ENCODE measurements at places on chromosomes 13 and 19. TPM values are rescaled to one million over a fixed set of nuclear protein-coding genes. Genes with fewer than 3 reads are reported as not detected.

- DNase-seq = no peak
Observed at GRCh38 chr13:27289011-27289665, 18.5 kb downstream of the RASL11A start.

CLC gene
- total RNA-seq = 0.94 TPM

- DNase-seq = no peak
Observed at GRCh38 chr13:38419312-38419873, 69.7 kb downstream of the UFM1 start.

GRCh38 chr19:14544977-14545715, 15.8 kb downstream of the TECR start:
- DNase-seq = no peak

GRCh38 chr19:39867133-39867532, 21.0 kb upstream of the FBL start:
- DNase-seq = no peak

GRCh38 chr13:84684048-84684662, 801.9 kb upstream of the SLITRK1 start:
- no peak for DNase-seq

GRCh38 chr13:24630851-24631620, 49.2 kb upstream of the ATP12A start:
- DNase-seq = peak; percentile 33

GRCh38 chr19:2391118-2391725, 31.2 kb downstream of the TMPRSS9 start:
- no peak for DNase-seq

DNA sequence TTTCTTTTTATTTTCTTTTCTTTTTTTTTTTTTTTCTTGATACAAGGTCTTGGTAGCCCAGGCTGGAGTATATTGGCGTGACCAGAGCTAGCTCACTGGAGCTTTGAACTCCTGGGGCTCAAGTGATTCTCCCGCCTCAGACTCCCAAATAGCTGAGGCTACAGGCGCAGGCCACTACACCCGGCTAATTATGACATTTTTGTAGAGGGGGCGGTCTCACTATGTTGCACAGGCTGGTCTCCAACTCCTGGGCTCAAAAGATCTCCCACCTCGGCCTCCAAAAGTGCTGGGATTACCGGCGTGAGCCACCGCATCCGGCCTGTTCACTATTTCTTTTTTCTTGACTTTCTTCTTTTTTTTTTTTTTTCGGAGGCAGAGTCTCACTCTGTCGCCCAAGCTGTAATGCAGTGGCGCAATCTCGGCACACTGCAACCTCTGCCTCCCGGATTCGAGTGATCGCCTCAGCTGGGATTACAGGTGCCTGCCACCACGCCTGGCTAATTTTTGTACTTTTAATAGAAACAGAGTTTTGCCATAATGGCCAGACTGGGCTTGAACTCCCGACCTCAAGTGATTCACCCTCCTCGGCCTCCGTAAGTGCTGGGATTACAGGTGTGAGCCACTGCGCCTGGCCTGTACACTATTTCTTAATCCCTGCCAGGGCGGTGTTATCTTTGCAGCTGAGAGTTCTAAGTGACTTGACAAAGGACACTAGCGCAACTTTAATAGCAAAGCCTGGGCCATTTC, 37.1 kb upstream of the LSM14A start:
- no peak for DNase-seq

GRCh38 chr19:47507924-47508553, 6.8 kb downstream of the NAPA start:
- DNase-seq = no peak

- no peak for DNase-seq
Observed at GRCh38 chr13:97935071-97935470, 18.4 kb upstream of the IPO5 start.

DLL3 gene
- total RNA-seq = not detected

PDCD5 gene
- total RNA-seq = 111 TPM

IGFL3 gene
- total RNA-seq = not detected

ZNF837 gene
- total RNA-seq = 0.54 TPM

GRCh38 chr13:88908961-88909441, 1237.8 kb downstream of the SLITRK5 start:
- no peak for DNase-seq

RABAC1 gene
- 92.0 TPM for total RNA-seq

DNA sequence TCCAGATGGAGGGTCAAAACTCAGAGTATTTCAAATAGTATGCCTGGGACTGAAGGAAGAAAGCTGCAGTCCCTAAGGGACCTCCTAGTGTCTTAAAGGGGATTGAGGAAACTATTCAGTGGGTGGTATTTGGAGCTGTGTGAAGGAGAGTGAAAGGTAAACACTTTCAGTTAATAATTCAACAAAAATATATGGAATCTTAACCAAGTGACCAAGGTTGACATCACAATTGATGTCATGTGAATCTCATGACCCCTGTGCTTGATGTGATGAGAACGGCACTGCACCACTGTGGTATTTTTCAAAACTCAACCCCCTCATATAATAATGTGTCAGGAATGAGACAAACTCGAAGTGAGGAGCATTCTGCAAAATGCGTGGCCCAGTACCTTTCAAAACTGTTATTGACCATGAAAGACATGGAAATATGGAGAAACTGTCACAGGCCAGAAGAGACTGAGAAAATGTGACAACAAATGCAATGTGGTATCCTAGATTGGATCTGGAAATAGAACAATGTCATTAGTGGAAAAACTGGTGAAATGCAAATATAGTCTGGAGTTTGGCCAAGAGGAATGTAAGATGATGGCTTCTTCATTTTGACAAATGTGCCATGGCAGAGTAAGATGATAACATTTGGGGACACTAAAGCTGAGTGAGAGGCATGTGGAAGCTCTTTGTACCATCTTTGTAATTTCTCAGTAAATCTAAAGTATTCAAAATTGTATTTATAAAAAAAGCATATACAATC, 553.9 kb downstream of the RFC3 start:
- DNase-seq = no peak

HS6ST3 gene
- 1.4 TPM for total RNA-seq

SLC10A2 gene
- total RNA-seq = not detected

- DNase-seq = no peak
Observed at GRCh38 chr13:28493740-28494503, 1.0 kb downstream of the FLT1 start.

DNA sequence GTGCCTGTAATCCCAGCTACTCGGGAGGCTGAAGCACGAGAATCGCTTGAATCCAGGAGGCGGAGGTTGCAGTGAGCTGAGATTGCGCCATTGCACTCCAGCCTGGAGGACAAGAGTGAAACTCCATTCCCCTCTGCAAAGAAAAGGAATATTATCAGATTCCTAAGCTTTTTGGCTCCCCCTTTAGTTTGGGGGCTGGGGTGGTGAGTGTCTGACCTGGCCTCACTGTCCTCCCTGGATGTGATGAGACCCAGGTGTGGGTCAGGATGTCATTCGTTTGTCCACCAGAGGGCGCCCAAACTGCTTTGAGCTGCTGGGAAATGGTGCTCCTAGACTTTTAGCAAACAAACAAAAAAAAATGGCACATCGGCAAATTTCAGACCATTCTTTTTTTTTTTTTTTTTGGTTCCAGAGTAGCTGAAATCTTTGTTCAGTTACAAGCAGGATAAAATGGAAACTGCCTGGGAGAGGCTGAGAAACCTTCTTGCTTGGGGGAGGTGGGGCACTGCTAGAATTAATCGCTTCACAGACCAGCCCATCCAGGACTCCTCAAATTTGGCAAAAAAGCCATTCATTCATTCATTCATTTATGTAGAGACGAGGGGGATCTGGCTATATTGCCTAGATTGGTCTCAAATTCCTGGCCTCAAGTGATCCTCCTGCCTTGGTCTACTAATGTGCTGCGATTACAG, 29.4 kb downstream of the SPC24 start:
- peak; percentile 85 for DNase-seq

DNA sequence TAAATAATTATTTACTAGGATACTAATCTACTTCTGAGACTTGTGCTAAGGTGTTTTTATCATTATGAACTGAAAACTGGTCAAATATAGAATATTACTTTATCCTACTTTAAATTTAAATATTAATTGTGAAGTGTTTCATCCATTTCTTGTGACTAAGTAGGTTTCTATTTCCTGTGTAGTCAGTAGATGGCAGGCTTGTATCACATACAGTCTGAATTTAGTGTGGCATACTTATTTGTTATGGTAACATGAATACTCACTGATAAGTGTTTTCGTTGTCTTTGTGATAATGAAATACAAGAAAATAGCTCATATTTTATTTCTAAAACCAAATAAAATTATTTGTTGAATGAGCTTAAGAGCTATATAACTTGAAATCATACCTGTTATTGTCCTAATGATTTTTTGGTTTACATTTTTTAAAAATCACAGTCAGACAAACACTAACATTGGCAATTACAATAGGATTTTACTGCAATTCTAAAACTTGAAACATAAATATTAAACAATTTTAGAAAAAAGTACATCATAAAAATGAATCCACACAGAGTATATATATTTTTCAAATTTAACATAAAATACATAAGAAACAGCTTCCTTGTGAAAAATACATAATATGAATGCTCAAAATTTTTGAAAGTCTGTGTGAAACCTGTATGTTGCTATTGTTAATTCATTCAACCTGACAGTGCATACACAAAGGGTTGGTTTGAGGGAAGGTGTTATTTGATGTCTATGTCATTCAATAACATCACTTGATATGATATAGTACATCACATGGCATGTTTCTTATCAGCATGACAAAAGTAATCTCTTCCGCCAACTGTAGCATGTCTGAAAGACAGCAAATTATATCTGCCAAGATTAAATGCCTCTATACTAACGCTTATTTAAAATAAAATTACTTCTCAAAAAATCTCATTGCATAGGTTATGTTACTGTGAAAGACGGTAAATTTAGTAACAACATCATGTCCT, 904.8 kb upstream of the PCDH20 start:
- DNase-seq = no peak

- DNase-seq = no peak
Observed at GRCh38 chr19:34818270-34818669, 45.3 kb upstream of the ZNF599 start.

- no peak for DNase-seq
Observed at GRCh38 chr19:49017041-49017665, at the start of gene LHB. LHB (minus strand) TSS chr19:49017091; CDS start chr19:49017081, 10 bp downstream.

C19orf73 gene
- 1.0 TPM for total RNA-seq

- DNase-seq = peak; percentile 89
Observed at GRCh38 chr19:46513461-46514236, 18.0 kb upstream of the PNMA8B start.

MADCAM1 gene
- total RNA-seq = 0.40 TPM

GRCh38 chr13:27977476-27978300, 8.6 kb upstream of the CDX2 start:
- peak; percentile 59 for DNase-seq

GRCh38 chr19:51327066-51328001, 14.6 kb downstream of the VSIG10L start:
- DNase-seq = no peak

GRCh38 chr19:9941231-9941630, 4.9 kb upstream of the OLFM2 start:
- DNase-seq = no peak

- DNase-seq = no peak
Observed at GRCh38 chr19:15110418-15110815, 3.2 kb downstream of the SYDE1 start.

PLK5 gene
- total RNA-seq = not detected

SSC5D gene
- 7.7 TPM for total RNA-seq

GRCh38 chr19:15120135-15121026, 13.2 kb downstream of the SYDE1 start:
- DNase-seq = no peak
